ENCODE measurements at places on chromosomes 6 and 20.

DNA sequence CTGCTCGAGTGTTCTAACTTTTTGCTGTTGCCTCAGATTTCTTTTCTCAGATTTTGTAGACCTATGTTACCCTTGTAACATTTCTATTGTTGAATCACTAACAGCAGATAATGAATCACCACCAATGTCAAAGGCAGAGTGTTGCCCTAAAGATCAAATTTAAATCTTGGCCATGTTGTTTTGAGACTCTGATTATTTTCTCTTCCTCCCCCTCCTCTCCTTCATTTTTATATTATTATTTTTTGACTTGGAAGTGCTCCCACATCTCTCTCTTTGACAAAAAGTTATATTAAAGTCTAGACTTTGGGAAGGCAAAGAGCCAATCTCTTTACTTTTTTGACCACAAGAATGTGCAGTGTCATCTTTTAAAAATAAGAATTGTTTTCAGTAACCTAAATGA is 422.7 kb downstream of the NKAIN2 start:
- no peak for DNase-seq

DNA sequence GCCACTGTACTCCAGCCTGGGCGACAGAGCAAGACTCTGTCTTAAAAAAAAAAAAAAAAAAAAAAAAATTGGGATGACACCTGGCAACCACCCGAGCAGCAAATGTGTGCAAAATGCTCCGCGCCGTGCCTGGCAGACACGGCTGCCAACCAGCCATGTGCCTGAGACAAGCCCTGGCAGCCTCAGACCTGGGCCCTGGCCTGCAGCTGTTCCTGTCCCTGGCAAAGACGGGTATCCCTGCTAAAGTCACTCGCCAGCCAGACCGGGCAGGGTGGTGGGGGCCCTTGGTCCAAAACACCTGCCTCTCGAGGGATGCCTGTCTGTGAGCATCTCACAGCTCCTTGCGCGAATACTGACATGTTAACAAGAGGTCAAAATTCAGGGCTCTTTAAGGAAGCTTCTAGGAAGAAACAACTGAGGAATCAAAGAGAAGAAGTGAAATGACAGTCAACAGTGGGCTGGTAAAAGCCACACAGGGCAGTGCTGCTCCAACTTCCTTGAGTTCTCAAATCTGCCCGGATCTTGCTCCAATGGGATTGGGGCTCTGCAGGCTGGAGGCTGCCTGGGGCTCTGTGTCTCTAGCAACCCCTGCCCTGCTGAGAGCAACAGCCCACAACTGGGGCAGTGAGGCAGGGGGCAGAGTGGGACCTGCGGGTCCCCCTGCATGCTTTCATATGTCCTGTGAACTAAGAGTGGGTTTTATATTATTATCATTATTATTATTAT is 53.4 kb downstream of the SYTL3 start:
- DNase-seq, result no peak

DNA sequence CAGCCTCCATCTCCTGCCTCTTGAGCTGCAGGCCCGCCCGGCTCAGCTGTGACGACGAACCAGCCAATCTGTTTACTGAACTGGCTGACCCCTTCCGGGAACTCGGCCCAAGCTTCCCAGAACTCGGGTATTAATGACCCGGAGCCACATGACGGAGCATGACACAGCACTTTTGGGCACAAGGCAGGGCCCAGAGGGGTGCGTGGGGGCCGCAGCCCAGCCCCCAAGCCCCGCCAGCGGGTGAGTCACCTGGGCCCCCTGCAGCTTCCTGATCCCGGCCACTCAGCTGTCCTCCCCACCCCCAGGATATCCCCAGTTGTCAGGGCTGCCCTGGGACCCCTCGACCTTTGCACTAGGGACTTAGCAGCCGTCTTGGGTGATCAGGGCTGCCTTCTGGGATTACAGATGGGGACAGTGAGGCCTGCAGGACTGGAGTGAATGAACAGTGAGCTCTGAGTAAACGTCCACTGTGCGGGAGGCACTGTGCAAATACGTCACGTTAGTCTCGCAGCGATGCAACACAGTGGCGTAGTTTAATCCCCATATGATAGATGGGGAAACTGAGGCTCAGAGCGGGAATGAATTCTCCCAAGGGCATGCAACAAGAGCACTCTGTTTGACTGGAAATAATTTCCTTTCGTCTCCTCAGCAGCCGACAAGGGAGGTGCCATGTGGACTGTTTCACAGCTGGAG is 102.1 kb downstream of the CEBPB start:
- peak; percentile 76 for DNase-seq

DNA sequence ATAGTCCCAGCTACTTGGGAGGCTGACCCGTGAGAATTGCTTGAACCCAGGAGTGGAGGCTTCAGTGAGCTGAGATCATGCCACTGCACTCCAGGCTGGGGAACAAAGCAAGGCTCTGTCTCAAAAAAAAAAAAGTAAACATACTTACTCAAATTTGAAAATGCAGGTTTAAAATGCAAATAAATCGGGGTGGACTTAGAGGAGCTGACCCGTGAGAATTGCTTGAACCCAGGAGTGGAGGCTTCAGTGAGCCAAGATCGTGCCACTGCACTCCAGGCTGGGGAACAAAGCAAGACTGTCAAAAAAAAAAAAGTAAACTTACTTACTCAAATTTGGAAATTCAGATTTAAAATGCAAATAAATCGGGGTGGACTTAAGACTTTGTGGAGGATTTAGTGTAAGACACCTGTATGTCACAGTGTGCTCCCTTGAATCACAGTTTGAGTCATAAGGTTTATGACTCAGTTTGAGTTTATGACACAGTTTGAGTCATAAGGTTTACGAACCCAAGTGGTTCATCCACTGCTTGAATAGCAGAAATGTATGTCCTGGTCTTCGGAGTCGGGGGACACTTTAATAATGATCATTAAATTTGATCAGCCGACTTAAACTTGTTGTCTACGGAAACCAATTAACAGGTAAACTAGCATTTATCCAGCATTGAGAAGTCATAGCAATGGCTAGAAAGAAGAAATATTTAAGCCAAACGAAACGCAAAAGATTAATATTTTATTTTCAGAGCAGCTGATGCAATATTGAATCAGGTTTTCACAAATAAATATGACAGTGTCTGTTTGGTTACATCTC is 6.8 kb upstream of the MRPS10 start:
- no peak for DNase-seq

DNA sequence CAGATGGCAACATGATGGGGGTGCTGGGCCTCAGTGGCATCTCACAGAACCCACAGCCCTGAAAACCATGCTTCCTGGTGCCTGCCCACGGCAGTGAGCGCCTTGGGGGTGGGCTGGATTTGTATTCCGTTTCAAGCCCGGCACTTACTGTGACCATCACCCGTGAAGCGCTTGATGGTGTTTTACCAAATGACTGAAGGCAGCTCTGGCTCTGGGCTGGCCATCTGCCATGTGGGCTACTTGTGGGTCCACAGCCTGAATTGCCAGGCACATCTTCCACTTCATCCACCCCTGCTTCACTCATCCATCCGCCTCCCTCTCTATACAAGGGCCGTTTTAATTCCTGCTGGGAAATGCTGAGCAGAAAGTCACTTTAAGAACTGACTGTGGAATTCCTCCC is 250.9 kb upstream of the GMDS start:
- DNase-seq, result no peak

DNA sequence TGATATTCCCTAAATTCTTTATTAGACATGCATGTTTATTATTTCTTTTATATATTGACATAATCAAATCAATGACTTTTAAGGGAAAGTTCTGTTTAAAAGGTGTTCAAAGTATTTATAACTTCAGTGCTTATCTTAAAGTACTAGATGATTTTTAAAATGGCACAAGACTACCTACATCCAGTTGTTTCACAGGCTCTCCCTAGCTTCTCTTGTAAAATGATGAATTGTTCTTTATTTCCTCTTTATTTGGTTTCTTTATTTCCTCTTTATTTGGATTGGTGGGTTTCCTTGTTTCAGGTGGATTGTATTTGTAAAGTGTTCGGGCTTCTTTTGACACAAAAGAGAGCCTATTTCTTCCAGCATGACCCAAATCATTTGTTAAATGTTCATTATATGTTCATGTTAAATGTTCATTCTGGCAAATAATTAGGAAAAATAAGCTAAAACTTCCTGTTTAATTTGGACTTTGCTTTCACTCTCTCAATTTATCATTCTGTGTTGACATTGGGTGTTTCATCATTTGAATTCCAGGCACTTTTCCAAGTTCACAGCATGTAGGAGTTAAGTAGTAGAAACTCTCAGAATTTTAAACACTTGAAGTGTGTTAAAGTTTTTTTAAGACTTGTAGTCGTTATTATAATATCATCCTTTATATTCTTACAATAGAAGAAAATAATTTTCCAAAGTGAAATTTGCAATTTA is 24.6 kb downstream of the MLIP start:
- no peak for DNase-seq

DNA sequence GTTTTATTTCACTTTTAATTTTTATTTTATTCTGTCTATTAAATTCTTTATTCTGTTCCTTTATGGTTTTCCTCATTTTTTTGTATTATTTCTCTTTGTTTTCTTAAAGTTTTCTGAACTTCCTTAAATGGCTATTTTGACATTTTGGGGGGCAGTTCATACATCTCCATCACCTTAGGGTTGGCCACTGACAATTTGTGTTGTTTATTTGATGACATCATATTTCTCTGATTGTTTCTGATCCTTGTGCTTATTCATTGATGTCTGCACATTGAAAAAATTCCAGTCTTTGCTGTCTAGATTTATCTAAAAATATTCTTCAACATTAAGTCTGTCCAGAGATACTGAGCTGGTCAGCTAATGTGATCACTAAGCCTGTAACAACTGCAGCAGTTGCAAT is 379.5 kb upstream of the EYS start:
- no peak for DNase-seq

DNA sequence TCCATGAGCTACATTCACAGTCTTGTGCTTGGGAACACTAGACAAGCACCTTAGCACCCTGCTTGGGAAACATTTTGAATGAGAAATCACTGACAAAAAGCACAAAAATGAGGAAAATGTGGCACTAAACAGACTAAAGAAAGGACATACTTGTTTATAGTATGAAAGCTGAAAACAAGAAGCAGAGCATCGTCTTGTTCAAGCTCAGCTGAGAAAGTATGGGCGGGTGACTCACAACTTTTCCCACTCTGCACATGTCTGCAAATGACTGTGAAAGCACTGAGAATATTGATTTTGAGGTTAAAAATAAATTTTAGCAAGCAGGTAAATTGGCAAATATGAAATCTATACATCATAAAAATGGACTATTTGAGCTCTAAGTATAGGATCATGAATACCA is 725.3 kb downstream of the COL12A1 start:
- no peak for DNase-seq

- no peak for DNase-seq
Observed at GRCh38 chr6:152298055-152298647, 339.0 kb downstream of the SYNE1 start.

- no peak for DNase-seq
Observed at GRCh38 chr20:58875111-58875510, 22.6 kb downstream of the GNAS start.

DNA sequence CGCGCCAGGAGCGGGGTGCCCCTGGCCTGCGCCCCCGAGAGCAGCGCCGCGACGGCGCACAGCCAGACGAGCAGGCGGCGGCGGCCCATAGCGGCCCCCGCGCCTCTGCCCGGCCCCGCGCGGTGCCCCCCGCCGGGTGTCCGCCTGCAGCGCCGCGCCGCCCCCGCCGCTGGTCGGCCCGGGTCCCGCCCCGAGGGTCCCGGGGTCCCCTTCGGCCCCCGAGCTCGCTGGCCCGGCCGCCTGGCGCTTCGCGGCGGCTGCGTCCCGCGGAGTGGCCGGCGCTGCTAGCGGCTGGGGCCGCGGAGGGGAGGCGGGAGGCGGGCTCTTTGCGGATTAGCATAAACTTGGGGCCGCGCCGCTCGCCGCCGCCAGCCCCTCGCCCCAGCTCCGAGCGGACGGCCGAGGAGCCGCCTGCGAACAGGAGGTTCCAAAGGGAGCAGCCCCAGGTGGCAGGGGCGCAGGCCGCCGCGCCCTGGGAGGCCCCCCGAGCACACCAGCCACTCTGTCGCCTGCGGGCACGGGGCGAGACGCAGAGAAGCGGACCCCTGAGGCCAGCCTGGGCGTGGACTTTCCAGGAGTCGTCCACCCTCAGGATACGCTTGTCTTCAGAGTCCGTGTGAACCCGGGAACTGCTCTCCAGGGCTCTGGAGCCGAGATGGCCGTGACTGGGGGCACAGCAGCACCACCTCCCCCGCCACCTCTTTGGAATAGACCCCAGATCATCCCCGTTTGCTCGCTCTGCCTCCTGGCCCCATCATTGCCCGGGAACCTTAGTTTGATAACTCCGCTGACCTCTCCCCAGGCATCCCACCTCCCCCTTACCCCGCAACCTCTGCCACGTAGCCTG is at the start of gene EMILIN3:
Gene EMILIN3 (minus strand): TSS at position 273 of the 847 bp plus-strand sequence. CDS start 184 bp downstream, at position 89.
- DNase-seq, result no peak

DNA sequence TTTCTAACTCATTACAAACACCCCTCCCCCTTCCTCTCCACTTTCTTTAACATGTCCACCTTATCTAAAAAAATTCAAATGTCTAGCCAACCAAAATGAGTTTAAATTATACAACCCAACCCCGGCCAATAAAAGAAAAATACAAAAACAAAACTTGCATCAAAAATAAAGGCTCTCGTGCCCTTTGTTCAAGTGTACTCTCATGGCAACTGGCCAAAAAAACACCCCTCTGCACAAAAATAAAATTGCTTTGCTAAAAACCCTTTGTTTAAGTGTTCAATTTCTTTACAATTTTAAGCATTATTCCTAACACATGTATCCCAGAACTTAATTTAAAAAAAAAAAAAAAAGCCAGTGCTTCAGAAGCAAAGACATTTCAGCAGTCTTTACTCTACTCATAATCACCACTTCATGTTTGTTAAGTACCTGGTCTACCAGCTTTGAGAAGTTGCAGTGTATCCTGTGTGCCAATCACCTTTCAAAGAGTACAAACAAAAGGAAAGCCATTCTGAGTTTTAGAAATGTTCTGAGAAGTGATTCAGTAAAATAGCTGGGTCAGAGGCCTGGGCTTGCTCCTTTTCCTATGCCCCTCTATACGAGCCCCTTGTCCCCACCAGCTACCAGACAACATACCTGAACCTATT is 87.5 kb downstream of the MDN1 start:
- DNase-seq, result no peak

DNA sequence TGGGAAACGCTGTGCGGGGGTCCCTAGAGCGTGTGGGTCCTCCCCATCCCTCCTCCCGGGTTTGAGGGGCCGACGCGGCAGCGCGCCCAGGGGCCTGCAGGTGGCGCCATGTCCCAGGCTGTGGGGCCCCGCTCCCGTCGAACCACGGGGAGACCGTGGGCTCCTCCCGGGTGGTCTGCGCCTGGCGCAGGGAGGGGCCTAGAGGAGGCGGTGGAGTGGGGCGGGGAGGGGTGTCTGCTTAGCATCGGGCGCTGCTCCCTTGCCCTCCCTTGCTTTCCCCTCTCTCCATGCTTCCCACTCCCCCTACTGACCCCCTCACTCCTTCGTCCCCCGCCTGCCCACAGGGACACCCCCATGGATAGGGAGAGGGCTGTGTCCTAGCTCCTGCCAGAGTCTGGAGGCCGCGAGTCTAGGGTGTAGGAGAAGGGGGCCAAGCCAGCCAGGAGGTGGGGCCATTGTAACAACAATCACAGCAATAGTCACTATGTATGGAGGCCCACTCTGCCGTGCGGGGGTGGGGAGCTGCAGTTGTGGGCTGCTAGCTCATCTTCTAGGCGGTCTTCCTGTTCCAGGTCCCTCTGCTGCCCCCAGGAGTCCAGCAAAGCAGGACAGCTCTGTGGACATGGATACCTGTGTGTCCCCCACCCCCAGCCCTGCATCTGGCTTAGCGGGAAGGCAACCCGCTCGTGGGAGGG is 51.7 kb downstream of the CHMP4B start:
- DNase-seq, result no peak

Data from MV-4-11 (cell line).